ENCODE measurements at places on chromosomes 1 and 21.
A peak's percentile ranks its signal among the peaks of the same experiment; 100 is the strongest.

GRCh38 chr1:150530491-150531159 is 15.1 kb downstream of the FALEC start:
- no peak for DNase-seq

DNA sequence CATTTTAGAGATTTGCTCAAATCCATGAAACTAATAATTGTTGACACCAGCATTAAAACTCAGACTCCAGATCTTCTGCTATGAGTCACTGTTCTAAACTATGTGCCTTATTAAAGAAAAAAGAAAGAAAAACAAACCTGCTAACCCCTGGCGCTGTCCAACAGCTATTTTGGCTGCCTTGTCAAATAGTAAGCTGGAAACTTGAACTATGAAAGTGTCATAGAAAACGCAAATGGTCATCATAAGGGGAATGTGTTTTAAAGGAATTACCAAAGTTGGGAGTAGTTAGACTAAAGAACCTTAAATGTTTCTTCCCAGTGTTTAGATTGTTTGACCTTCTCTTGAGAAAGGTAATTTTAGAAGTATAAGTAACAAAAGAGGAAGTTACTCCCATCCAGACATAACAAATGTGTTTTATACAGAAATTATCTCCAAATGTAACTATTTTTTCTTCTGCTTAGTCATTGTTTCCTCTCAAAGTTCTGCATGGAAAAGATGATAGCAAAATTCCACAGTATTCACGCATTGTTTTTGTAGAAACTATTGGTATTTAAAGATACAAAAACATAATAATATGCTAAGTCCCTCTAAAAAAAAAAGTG is 272.4 kb downstream of the TPR start:
- no peak for DNase-seq

- no peak for DNase-seq
Observed at GRCh38 chr1:14538335-14538734, 60.1 kb upstream of the KAZN start.

DNA sequence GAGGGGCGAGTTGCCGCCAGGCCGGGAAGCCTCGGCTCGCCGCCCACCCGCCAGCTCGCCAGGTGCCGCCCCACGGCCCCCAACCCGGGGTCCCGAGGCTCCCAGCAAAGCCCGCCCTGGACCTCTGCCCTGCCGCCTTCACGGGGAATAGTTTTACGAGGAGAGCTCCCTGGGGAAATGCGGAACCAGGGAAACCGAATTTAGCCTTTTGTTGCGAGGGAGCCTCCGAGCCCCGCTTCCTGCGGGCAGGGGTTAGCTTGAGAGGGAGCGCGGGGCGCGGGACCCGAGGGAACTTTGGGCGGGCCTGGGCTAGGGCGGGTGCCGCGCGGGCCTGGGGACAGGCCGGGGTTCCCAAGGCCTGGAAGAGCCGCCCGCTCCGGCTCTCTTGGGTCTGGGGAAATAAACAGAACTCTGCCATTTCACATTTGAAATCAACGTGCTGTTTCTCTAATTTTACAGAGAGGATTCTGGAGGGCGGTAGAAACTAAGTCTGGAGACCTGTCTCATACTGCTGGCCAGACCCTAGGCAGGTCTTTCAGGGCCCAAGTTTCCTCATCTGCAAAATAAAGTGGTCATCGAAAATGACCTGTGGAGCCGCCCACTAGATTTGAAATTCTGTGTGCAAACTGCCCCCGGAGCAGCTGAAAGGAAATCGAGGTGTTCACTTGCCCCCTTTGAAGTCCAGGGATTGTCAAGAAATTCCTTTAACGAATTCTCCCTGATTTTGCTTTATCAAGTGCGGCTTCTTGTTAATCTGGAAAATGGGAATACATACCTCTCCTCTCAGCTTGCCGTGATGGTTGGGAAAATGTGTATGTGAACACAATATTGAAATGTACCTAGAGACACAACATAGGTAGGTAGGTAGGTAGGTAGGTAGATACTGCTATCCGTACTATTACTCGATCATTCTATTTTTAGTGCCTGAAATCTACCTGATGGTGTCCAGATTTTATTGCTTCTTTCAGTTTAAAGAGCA is 749 bp upstream of the GLUL start:
- DNase-seq: peak; percentile 20

GRCh38 chr1:44521378-44522080 is 116.5 kb downstream of the RNF220 start:
- no peak for DNase-seq

DNA sequence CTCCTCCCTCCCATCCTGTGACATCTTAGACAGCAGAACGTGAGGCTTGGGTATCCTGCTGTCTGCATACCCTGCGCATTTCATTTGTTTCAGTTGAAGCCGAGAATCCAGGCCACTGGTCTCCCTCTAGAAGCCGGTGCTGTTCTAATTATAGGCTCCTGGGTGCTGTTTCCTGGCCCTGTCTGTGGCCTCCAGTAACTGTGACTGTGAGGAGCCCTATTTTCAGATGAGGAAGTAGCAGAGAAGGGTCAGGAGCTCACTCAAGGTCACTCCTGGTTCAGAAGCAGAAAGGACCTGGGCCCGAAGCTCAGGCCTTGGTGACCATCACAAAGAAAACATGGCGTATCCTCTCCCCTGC is 24.0 kb downstream of the COQ8A start:
- DNase-seq: no peak

- DNase-seq: no peak
Observed at GRCh38 chr1:248918131-248918530, 12.1 kb downstream of the PGBD2 start.

GRCh38 chr1:236149696-236150228 is 7.4 kb downstream of the GPR137B start:
- DNase-seq: no peak

- no peak for DNase-seq
Observed at GRCh38 chr1:112878321-112878720, 77.7 kb downstream of the SLC16A1 start.

DNA sequence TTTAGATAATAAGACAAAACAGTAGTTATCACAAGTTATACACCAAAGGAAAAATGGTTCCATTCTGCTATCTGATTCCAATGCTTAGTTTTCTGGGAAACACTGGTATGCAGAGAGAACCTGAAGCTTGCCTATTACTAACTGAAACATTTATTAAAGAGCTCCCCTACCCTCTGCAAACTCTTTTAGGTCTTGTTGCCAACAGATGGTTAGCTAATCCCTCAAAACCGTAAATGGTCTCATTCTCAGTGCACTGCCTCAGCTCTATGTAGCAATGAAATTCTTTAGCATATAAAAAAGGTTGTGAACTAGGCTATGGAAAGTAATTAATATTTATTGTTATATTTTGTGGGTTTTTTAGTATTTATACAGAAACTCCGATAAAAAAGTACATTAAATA is 20.4 kb downstream of the C21orf91 start:
- no peak for DNase-seq

DNA sequence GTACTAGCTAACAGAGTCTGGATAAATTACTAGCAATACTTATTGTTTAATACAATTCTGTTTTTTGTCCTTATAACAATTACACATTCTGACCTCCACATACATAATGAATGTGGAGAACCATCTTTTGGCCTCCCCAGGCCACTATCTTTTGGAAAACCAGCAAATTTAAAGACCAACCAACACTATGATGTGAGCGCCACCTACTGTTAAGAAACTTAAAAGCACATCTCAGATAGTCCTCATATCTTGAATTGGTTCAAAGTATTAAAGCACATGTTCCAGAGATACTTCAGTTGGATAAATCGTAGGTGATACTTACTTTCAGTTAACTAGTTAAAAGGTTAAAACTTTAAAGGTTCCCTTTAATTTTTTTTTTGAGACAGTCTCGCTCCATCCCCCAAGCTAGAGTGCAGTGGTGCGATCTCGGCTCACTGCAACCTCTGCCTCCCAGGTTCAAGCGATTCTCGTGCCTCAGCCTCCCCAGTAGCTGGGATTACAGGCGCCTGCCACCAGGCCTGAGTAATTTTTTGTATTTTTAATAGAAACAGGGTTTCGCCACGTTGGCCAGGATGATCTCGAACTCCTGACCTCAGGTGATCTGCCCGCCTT is 29.3 kb upstream of the USP1 start:
- DNase-seq: no peak

DNA sequence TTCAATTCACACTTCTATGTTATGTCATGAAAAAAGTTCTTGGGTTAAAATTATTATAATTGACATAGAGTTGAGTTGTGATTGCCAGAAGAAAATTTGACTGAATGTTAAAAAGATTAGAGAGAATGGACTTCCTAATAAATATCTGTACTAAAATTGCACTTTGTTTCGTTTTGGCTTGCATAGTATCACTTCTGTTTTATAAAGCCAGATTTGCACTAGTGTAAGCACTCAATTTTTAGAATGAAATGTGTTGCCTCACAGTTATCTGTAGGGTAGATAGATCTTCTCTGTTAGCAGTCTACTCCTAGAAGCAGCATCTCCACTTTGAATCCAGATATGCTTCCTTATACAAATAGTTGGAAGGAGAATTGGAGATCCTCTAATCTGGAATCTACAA is 95.2 kb upstream of the MPC2 start:
- no peak for DNase-seq

GRCh38 chr1:235625340-235625739 is 24.2 kb downstream of the GNG4 start:
- DNase-seq: no peak

DNA sequence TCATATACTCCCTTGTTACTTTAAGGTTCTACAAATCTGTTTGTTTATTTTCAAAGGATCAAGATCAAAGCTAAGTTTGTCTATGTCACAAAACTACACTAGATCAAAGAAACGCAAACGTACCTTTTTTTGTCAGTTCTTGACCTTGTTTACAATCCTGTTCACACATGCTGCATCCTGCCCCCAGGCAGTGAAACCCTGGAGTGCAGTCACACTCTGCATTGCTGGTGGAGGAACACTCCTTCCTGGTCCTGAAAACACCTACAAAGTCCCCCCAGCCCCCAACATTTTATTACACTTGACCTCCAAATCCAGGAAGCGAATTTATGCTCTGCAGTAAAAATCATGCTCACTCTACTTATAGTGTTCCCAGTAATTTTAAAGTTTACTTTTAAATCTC is 2.6 kb downstream of the TNFRSF9 start:
- no peak for DNase-seq

DNA sequence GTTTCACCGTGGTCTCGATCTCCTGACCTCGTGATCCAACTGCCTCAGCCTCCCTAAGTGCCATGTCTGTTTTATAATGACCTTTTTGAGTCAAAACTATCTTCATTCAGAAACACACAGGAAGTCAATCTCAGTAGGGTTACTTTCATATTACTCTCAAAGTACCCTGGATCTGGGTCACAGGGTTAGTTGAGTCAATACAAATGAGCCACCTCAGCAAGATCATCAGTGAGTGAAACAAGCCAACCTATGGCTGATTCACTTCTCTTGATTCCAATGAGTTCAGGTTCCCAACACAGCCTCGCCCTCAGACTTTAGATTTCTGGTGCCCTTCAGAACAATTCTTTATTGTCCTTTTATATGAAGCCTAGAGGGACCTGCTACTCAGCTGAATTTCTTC is 76.9 kb downstream of the ZC3H11B start:
- no peak for DNase-seq

- DNase-seq: no peak
Observed at GRCh38 chr1:180947901-180948640, 35.4 kb downstream of the KIAA1614 start.

GRCh38 chr1:170001266-170001665 is 73.2 kb downstream of the KIFAP3 start:
- DNase-seq: no peak

DNA sequence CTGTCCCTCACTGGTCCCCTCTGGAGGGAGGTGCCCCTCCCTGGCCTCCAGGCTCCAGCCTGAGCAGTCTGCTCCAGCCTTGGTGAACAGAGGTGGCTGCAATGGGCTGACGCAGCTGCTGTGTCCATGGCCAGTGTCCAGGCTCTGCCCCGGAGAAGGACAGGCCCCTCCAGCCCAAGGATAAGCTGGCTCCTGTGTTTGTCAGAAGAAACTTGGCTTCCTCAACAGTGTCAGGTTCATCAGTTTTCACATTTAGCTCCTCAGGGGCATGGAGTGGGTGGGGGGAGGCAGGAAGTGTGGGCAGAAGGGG is 402.8 kb downstream of the MATN1 start:
- no peak for DNase-seq

DNA sequence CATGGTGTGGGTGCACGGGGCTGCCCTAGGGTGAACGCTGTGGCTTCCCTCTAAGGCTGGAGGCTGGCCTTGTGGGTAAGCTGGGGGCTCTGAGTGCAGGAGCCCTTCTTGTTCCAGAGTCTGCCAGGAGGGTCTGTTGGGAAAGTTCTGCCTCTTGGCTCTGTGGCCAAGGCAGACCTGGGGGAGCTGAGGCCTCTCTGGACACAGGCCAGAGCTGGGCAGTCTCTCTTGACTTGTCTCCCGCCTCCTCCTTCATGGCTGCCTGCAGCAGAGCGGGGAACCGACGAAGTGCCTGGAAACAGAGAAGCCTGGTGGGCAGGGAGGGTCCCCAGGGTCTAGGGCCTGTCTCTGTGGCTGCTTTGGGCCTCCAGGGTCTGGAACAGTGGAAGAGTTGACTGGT is 30.3 kb upstream of the PEX10 start:
- no peak for DNase-seq

DNA sequence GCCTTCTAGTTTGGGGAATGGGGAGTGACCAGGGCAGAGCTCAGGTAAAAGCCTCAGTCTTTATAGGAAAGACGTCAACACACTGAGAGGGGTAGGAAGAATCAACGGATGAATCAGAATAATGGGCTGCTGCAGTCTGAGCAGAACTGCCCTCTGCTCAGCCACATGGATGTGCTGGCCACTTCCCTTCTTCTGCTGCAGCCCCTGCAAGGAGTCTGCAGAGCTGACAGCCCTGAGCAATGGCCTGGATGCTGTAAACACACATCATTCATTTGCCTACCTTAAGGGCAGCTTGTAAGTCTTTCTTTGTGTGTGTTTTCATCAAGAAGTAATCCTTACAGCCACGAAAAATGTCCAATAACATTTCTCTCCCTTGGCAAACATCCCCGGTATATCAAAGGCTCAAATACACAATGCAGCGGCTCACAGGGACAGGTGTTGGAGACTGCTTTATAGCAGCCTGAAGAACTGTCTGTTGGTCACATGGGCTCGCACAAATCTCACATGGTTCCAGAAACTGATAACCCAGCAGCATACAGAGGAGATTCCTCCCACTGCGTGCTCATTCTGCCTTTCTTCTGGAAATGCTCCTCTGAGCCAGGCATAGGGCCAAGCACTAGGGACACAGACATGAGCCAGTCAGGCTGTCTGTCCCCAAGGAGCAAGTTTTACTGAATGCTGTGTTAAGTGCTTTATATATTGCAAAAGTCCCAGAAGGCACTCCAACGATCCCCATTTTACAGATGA is 110.1 kb downstream of the HMGB4 start:
- DNase-seq: no peak

- no peak for DNase-seq
Observed at GRCh38 chr1:9833632-9834031, 9.9 kb upstream of the CLSTN1 start.
